ENCODE measurements at places on chromosomes 3 and 15.

GRCh38 chr3:108085810-108086350, 5.0 kb downstream of the CD47 start:
- no peaks in the 10 kb centered on the region for H3K27me3 ChIP-seq
- no peaks in the 10 kb centered on the region for H3K36me3 ChIP-seq
- H3K4me3 ChIP-seq: no peak overlapping the region
- no peaks in the 10 kb centered on the region for H3K4me1 ChIP-seq
- no peak overlapping the region for H3K27ac ChIP-seq

- H3K36me3 ChIP-seq: no peaks in the 10 kb centered on the region
- H3K27me3 ChIP-seq: no peaks in the 10 kb centered on the region
- H3K4me1 ChIP-seq: no peaks in the 10 kb centered on the region
- H3K4me3 ChIP-seq: no peak overlapping the region
- DNase-seq: no peak
Observed at GRCh38 chr3:55159016-55159415, 231.2 kb upstream of the LRTM1 start.

DNA sequence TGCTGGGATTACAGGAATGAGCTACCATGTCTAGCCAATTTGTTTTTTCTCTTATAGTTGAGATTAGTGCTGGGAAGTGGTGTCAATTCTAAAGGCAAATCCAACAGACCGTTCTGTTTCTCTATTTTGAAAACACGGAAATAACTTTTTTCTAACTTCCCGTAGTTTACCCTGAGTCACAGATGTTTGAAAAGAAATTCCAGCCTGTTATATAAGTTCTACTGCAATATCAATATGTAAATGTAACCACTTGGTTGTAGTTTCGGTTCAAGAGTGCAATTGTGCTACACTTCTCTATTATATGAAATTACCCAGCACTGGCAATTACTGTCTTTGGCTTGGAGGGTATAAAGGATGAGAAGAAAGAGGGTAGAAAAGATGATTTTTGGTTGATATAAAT, 22.3 kb upstream of the GNB4 start:
- no peak overlapping the region for H3K4me3 ChIP-seq
- no peak for DNase-seq
- no peaks in the 10 kb centered on the region for H3K27me3 ChIP-seq
- no peaks in the 10 kb centered on the region for H3K4me1 ChIP-seq

GRCh38 chr3:184004476-184004875, 13.2 kb downstream of the ABCC5 start:
- H3K27me3 ChIP-seq: no peaks in the 10 kb centered on the region
- H3K4me3 ChIP-seq: no peak overlapping the region
- peaks cover 67% of the 10 kb centered on the region for H3K36me3 ChIP-seq
- peaks cover 6% of the 10 kb centered on the region for H3K4me1 ChIP-seq

- H3K36me3 ChIP-seq: no peaks in the 10 kb centered on the region
- H3K4me1 ChIP-seq: peaks cover 30% of the 10 kb centered on the region
- peak overlapping the region; percentile 98 for H3K27ac ChIP-seq
- no peak overlapping the region for H3K4me3 ChIP-seq
Observed at GRCh38 chr3:194257151-194257621, 93.9 kb downstream of the CPN2 start.

DNA sequence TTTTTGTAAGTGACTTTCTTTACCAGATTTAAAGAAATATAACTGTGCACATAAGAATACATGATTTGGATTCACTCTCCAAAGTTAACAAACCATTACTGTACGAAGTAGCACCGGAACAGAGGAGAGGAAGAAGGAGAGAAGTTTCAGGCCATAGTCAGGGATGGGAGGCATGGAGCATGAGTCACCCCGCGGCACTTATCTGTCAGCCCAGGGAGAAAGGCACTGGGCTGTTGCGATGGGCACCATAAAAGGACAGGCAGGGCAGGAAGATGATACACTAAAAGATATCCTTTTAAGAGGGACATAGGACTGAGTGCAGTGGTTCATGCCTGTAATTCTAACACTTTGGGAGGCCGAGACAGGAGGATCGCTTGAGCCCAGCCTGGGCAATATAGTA, 37.0 kb downstream of the TTC23 start:
- H3K4me1 ChIP-seq: no peaks in the 10 kb centered on the region
- no peak overlapping the region for H3K27ac ChIP-seq
- H3K4me3 ChIP-seq: no peak overlapping the region
- H3K27me3 ChIP-seq: no peaks in the 10 kb centered on the region
- DNase-seq: no peak

DNA sequence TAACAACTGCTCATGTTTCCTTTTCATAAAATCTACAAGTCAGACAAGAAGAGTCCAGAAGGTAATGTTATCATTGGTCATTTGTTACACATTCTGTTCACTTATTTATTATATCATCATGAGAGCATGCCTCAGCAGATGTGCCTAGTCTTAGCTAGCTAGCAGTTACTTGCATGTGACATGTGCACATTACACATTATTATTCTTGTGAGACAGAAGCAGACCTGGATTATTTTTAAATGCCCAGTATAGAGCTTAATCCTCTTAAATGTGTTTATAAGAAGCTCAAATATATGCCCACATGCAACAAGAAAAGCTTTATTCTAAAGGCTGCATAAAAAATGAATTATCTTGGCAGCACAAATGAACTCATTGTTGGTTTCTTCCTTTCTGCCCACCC, 12.6 kb downstream of the YEATS2 start:
- no peaks in the 10 kb centered on the region for H3K4me1 ChIP-seq
- DNase-seq: no peak
- no peak overlapping the region for H3K27ac ChIP-seq
- H3K36me3 ChIP-seq: peaks cover 5% of the 10 kb centered on the region
- H3K4me3 ChIP-seq: no peak overlapping the region

- H3K36me3 ChIP-seq: peaks cover 87% of the 10 kb centered on the region
- H3K27me3 ChIP-seq: no peaks in the 10 kb centered on the region
- no peak for DNase-seq
- H3K27ac ChIP-seq: no peak overlapping the region
- H3K4me1 ChIP-seq: peaks cover 16% of the 10 kb centered on the region
- H3K4me3 ChIP-seq: no peak overlapping the region
Observed at GRCh38 chr3:45980819-45981218, 14.8 kb downstream of the FYCO1 start.

DNA sequence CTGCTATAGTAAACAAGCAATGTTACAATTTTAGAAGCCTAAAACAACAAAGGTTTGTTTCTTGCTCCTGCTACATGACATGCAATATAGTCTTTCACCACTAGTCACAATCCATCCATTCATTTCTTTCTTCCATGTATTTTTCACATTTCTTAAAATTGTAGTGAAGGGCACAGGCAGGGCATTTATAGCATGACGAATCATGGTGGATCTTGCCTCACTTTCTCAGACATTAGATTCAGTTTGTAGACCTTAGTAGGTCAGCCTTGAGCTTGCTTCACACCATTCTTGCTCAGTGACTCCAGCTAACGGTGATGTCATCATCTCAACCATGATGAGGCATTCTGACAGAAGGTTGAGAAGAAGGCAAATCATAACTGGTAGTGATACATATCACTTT, 546.8 kb downstream of the TBL1XR1 start:
- peak; percentile 15 for DNase-seq
- H3K27ac ChIP-seq: no peak overlapping the region
- H3K4me1 ChIP-seq: no peaks in the 10 kb centered on the region
- H3K4me3 ChIP-seq: no peak overlapping the region

GRCh38 chr15:66131200-66131599, 122.3 kb downstream of the MEGF11 start:
- no peak overlapping the region for H3K4me3 ChIP-seq
- H3K27ac ChIP-seq: no peak overlapping the region
- no peak for DNase-seq
- no peaks in the 10 kb centered on the region for H3K4me1 ChIP-seq

GRCh38 chr15:67117370-67117769, 52.0 kb downstream of the SMAD3 start:
- no peak overlapping the region for H3K4me3 ChIP-seq
- DNase-seq: no peak
- H3K27ac ChIP-seq: no peak overlapping the region
- no peaks in the 10 kb centered on the region for H3K27me3 ChIP-seq

Measured in K562 (cell line).